Tibial artery (tissue), 4 donors: ENCODE measurements at places on chromosomes 1 and 21.
A peak's percentile ranks its signal among the peaks of the same experiment; 100 is the strongest.

- no peak for DNase-seq
Observed at GRCh38 chr1:46008585-46008984, 123.8 kb downstream of the PIK3R3 start.

DNA sequence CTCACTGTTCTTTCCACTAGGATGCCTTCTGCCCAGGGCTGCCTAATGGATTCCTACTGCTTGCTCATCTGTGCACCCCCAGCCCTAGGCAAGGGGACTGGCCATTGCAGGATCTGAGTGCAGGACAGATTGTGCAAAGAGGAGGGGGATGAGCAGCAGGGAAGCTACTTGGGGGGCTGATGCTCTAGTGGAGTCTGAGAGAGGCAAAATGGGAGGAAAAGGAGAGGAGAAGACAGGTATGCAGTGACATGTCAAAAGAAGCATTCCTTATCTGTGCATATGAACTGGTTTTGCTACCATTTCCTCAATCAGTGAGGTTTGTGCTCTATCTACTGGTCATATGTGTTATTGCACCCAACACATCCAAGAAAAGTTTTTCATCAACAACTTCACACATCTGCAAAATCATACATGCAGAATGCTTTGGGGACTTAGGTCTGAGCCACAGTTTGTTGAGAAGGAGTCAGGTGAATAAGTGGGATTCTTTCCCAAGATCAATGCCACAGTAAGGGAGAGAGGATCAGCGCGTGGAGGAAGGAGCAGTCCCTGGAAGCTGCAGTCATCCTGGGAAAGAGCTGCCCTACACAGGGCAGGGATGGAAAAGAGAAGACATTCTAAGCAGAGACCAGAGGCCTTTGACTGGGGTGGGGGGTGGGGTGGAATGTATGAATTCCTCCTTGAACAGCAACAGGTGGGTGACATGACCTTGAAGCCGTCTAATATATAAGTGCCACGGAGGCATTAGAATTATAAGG lies 14.4 kb downstream of the SLC5A9 start:
- no peak for DNase-seq

DNA sequence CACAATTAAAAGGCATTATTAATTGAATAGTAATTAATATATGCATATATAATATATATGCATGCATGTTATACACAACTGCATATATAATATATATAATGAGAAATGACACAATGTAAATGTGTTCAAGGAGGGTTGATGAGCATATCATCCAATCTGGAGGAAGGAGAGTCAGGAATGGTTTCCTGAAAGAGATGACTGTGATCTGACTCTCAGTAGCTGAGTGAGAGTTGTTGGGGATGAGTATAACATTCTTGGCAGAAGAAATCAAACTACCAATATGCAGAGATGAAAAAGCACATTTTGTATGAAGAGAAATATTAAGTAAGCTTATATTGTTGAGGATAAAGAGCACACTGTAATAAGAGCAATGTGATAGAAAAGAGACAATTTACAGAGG lies 37.3 kb downstream of the F13B start:
- DNase-seq, result no peak

GRCh38 chr1:91020486-91020885 lies 1.3 kb downstream of the ZNF644 start:
- no peak for DNase-seq

DNA sequence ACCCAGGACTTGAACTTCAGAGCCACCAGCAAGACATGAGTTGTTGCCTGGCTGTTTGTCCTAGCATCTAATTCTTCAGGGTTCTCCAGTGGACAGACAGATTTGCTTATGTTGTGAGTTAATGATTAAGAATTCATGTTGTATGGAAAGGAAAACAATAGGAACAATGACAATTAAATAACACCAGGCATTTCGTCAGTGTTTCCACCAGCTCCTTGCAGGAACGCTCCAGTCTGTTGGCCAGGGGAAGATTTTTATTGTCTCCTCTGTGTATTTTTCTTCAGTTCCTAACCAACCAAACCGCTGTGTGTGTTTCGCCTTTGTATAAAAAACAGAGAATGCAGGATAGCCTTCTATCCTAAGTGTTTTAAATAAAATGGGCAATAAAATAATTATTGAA lies 64.4 kb upstream of the PTGFR start:
- no peak for DNase-seq

DNA sequence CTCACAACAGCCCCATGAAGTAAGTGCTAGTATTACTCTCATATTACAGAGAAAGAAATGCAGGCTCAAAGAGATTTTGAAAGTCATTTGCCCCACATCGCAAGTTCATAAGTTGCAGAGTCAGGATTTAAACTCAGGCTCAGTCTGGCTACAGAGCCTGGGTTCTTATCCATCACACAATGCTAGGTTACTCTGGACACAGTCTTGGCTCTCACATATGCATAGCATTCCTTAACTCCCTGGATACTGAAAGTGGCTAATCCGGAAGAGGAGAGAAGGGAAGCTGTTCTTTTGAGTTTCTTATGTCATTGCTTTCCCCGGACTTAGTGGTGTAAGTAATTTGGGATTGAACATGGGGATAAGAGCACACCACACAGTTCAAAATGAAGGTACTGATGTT lies 357.4 kb upstream of the PLXNA2 start:
- DNase-seq, result no peak

DNA sequence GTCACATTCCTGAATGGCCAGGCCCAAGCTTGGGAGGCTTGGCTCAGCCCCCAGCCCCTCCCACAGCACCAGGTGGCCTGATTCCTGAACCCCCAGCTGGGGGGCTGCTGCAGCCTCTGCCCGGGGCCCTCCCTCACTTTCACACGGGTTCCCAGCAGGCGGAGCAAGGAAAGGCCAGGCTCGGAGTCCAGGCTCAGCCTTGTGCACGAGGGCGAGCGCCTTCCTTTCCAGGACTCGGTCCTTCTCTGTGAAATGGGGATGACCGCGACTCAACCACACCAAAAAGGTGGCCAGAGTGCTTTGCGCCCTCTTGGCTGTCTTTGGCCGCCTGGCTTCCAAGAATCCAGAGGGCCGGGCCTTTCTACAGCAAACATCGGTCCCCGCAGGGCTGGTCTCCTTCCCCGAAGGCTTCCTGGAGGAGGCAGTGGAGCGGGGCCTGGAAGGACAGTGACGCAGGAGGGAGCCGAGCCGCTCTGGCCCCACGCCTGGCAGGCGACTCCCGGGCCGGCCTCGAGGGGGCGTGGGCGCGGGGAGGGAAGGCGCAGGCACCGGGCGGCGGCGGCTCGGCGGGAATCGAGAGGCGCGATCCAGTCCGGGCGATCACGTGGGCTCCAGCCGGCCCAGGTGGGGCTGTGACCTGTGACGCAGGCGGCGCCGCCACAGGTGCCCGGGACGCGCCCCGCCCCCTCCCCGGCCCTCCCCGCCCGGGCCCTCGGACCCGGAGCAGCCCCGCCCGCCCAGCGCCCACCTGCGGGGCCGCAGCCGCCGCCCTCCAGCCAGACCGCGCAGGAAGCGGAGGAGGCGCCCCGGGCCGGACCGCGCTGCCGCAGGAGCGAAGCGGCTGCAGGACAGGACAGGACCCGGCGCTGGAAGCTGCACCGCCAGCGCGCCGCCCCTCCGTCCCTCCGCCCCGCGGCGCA lies at the start of gene ARHGEF16:
Gene ARHGEF16, plus strand, starts transcription at position 775 of the 920 bp plus-strand sequence. CDS start 8,420 bp downstream, outside the sequence.
- DNase-seq, result no peak

DNA sequence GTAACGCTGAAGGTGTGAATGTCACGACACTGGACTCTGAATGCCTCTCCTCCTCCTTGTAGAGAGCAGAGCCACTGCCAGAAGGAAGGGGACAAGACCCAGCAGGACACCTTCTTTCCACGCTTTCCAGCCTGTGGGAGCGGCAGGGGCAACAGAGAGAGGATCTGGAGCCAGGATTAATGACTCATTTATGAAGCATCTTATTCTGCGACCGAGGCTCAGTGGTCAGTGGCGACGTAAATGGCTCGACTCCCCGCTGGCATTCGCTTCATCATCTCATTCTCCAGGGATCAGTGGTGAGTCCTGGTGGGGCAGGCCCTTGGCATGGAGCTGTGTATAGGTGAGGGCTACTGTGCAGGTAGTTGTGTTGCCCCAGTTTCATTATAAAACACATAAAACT lies 4.6 kb downstream of the SLC37A1 start:
- no peak for DNase-seq

- no peak for DNase-seq
Observed at GRCh38 chr1:182968151-182968741, 15.3 kb upstream of the SHCBP1L start.

GRCh38 chr1:244047621-244048255 lies 3.3 kb upstream of the ZBTB18 start:
- DNase-seq, result peak; percentile 79

DNA sequence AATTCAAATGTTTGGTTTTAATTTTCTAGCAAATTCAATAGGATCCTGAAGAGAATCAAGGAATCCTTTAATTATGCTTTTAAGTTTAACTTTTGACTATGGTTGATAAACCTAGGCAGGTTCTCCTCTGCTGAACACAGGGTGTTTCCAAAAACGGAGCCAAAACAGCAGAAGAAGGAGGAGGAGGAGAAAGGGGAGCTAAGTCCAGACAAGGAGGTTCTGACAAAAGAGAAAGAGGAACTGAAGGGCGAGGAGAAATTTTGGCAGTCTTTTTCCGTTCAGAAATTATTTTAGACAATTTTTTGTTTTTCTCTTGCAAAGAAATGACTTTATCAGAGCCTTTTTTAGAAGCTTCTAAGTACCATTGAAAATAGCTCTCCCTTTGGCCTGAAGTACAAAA lies 33.2 kb upstream of the FNBP1L start:
- DNase-seq, result no peak

DNA sequence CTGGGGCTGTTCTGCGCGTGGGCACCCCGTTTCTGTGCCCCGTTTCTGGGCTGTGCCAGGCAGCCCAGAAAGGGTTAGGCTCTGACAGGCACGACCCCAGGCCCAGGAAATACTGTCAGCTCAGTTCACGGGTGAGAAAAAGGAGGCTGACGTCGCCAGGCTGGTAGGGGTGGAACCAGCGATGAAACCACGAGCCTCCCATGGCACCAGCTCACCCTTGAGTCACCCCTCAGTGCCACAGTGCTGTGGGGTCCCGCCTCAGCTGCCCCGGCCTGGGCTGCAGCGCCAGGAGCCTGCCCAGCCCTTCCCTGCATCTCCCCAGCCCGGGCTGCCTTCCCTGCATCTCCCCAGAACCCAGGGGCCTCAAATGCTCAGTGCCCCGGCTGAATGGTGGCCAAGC lies 11.5 kb downstream of the MEGF6 start:
- no peak for DNase-seq
